ENCODE measurements at places on chromosomes 6 and 20. TPM values are rescaled to one million over a fixed set of nuclear protein-coding genes. Genes with fewer than 3 reads are reported as not detected.

DNA sequence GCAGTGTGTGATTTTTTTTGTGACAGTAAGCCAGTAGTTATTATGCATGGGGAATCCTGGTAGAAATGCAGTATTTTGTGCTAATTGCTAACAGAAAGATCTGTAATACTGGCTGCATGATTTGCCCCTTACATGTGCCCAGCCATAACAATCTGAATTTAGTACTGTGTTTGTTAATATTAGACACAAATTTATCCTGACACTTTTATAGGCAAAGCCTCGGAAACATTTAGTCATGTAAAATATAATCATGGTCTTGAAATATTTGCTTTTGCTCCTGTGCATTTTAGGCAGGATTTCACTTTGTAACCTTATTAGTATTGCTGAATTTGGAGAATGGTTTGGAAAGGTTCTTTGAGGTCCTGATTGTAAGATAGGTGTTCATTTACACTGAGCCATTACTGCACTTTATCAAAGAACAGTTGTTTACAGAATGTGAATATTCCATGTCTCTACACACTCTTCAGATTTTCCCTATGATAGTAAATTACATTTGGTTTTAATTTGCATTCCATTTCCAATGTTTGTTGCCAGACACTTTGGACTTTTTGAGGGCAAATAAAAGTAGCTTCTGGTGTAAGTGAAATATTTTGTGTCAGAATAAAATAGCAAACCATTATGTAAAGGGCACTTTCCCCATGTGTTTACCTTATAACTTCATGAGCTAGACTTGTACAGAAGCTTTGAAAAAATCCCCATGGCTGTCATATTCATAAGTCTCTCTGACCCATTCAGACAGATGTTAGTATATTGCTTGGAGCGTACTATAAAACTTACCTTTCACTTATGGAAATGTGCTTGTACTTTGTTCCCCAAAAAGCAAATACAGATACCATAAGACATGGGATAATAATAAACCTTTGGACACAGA lies 349.9 kb downstream of the ARHGAP18 start:
- no peak for DNase-seq

DNA sequence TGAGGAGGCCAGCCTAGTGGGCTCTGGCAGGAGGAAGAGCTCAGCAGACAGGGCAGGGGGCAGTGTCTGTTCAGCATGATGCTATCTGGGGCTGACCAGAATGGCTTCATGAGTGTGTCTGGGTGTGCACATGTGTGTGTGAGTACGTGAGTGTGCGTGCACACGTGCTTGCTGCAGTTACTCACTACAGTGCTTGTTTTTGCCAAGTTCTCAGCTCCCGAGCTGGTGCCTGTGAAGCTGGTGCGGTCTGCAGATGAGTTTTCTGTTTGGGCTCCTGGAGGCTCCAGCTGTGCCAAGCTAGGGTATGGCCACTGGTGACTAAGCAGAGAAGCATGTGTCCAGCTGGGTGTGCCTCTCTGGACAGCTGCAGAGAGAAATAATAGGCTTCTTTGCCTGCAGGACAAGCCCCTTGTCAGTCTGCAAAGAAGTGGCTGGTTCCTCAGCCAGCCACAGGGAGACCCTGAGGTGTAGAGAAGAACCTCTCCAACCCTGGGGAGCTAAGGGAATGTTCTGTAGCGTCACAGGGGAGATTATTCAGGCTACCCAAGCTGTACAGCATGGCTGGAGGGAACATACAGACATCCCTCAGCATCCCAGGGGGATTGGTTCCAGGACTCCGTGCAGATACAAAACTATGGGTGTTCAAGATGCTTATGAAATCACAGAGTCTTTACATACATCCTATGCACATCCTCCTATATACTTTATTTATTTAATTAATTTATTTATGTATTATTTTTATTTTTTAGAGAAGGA lies 40.2 kb upstream of the FAM50B start:
- peak; percentile 21 for DNase-seq

- DNase-seq, result no peak
Observed at GRCh38 chr6:113313841-113314240, 543.3 kb upstream of the MARCKS start.

TRIM10 gene
- 0.03 TPM for total RNA-seq

DNA sequence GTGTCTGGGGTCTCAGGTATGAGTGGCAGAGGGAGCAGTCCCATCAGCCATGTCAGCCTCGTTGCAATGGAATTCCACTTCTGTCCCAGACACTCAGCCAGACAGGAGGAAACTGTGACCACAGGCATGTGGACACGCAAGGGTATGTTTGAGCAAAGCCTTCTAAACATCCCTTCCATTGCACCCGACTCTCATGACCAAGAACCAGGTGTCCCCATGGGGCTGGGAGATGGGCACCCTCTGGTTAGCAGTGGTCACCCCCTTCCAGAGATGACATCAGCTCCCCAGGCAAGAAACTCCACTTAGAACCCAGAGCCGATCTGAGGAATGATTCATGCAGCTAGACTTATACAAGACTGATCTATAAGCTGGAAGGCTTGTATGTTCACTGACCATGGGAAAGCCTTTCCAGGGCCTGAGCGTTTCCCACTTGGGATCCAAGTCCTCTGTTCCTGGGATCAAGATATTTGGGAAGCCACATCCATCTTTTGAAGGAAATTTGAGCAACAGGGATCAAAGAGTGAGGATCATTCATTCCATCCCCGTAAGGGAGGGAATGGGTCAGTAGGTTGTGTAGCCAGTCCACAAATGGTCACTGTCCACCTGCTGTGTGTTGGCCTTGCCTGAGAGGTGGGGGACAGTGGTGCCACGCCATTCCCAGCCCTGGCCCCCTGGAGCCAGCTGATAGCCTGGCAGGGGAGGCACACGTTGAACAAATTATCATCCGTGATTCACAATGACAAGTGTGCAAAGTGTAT lies 3.9 kb upstream of the MRGBP start:
- no peak for DNase-seq

- no peak for DNase-seq
Observed at GRCh38 chr6:1601158-1602048, 8.3 kb upstream of the FOXC1 start.

- DNase-seq, result no peak
Observed at GRCh38 chr6:70474751-70475150, 61.4 kb downstream of the FAM135A start.

- DNase-seq, result no peak
Observed at GRCh38 chr20:24776755-24777271, 172.3 kb upstream of the CST7 start.

MAP3K5 gene
- total RNA-seq, result 21.2 TPM

TSPYL4 gene
- total RNA-seq, result 10.5 TPM

DNA sequence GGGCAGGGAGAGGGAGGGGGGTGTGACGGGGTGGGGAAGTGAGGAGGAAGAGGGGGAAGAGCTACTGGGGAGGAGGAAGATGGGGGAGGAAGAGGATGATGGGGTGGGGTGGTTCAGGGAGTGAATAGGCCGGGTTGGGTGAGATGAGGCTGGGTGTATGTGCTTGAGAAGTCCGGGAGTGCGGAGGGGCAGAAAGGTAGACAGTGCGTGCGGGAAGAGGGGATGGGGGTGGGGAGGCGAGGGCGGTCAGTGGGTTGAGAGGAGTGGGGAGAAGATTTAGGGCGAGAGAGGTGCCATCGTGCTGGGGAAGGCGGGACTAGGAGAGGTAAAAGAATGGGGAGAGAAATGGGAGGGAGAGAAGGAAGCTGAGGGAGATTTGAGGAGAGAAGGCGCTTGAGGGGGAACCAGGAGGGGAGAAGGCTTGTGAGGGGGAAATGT lies 30.9 kb upstream of the NOTCH4 start:
- no peak for DNase-seq

MCHR2 gene
- not detected for total RNA-seq

GRCh38 chr6:152893187-152893586 lies 89.7 kb downstream of the FBXO5 start:
- no peak for DNase-seq

DNA sequence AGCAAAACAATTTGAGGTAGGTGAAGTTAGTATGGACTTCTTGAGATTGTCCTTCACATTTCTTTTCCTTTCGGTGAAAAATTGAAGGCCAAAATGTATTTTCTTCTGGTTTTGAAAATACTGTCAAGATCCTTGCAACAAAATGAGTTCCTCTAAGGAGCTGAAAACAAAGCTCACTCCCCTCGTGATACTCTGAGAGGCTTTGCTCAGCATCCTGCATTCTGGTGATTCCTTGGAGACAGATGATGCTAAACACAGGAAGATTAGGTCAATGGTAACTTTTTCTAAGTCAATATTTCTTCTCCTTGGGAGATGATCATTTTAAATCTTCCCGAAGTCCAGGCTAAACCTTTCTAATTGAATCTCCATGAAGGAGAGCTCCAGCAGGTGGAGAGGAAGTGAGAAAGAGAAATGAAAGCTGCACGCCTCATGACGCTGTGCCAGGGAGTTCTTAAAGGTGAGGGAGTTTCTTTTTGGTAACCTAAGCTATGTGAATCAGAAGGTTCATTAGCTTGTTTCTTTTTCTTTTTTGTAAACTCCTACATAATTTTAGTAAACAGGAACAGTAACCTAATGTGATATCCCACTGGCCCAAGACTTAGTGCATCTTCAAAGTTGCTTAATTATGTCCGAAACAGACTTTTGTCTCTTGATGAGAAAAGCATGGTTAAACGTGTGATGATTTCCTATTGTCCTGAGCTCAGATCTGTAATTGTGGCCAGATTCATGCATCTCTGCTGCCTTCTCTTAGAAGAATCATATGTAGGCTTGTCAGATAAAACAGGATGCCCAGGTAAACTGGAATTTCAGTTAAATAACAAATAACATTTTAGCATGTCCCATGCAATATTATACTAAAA lies 15.0 kb downstream of the ESR1 start:
- DNase-seq, result no peak

DNA sequence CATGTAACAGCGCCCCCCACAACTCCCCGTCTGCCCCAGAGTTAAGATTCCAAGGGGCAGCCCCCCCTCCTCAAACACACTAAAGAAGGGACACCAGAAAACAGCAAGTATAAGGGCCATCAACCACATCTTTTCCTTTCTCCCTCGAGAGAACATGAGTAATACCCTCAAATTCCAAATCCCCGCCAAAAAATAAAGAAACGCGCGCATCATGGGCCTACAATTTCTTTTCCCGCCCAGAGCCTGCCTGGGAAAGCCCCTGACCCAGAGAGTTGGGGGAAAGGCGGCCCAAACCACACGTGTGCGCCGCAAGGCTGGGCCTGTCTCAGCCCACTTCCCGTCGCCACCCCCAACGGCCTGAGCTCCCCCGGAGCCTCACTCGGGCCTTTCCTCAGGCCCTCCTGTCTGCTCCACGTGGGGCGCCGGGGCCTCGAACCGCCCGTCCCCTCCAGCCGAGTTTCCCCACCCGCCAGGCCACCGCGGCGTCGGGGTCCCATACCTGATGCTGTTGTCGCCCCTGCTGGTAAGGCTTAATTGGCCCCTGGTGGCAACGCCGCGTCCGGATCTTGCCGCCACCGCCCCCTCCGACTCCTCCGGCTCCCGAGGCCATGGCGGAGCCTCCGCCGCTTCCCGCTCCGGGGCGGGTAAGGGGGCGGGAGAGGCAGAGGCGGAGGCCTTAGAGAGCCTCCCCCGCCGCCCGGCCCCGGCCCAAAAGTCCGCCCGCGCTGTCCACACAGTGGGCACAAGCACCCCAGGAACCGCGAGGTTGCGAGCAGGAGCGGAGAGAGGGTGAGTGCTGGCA lies 746 bp downstream of the NUP153 start:
- DNase-seq, result peak; percentile 88

DNA sequence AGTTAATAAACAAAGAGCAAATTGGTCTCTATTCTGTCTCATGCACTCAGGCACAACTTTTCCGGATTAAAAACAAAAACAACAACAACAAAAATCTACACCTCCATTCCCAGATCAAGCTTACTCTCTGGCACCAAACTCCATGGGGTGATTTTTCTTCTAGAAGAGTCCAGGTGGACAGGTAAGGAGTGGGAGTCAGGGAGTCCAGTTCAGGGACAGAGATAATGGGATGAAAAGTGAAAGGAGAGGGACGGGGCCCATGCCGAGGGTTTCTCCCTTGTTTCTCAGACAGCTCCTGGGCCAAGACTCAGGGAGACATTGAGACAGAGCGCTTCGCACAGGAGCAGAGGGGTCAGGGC lies 437 bp upstream of the HLA-A start:
- no peak for DNase-seq

- no peak for DNase-seq
Observed at GRCh38 chr20:9129756-9130155, 60.9 kb downstream of the PLCB4 start.

DNA sequence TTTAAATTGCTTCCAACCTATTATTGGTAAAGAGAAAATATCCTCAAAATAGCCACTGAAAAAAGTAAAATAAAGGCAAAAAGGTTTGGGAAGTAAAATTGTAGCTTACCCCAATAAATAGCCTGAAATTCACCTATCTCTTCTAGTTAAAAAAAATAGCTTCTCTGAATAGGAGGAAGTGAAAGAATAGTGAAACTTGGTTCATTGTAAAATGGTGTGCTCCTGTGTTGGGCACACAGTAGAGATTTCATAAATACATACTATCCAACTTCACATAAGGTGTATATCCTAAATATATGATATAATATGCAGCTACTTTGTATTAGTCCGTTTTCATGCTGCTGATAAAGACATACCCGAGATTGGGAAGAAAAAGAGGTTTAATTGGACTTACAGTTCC lies 45.3 kb downstream of the CDK19 start:
- no peak for DNase-seq

- DNase-seq, result no peak
Observed at GRCh38 chr6:53279293-53279692, 69.5 kb downstream of the ELOVL5 start.

FKBP5 gene
- 13.0 TPM for total RNA-seq

CST2 gene
- total RNA-seq, result 0.28 TPM

DNA sequence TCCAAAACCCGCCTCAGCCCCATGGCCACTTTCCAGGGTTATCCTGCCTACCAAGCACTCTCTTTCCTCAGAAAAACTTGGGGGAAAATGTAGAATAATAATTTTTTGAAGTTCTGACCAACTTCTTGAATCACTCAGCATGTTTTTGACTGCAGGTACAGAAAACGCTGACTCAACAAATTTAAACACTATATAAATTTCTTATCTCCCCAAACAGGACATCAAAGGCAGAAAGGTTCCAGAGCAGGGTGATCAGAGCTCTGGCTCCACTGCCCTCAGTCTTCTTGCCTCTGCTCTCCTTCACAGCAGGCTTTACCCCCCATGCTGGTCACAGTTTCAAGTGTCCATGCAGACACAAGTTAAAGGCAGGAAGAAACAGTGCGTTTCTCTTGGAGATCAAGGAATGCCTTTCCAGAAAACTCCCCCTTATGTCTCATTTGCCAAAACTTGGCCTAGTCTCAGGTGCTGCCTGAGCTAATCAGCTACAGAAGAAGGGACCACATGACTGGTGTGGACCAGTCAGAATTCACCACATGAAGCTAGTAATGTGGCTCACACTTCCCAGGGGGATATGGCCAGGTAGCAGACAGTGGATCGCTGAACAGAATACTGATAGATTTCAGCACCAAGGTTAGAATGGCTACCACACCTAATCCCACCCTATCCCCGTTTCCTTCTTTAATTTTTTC lies 24.4 kb upstream of the SLC17A3 start:
- no peak for DNase-seq

Data from pancreas (tissue), 10 donors.